ENCODE measurements at places on chromosomes 7 and 10.

GRCh38 chr7:127889677-127890076 lies 141.6 kb downstream of the LRRC4 start:
- DNase-seq: no peak

DNA sequence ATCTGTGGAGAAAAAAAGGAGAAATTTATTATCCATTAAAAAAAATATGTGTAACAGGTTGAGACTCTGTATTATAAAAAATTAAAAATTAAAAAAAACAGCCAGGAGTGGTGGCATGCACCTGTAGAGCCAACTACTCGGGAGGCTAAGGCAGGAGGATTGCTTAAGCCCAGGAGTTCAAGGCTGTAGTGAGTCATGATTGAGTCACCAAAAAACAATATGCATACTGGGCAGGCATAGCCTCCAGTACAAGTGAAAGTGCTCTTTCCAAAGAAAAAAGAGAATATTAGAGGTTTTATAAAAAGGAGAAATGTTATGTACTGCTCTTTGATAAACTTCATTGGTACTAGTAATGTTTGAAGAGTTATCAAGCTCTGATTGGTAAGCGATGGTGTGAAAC lies 647.1 kb upstream of the ZWINT start:
- DNase-seq: no peak

- DNase-seq: no peak
Measured at GRCh38 chr10:186911-187310, 51.7 kb downstream of the ZMYND11 start.

DNA sequence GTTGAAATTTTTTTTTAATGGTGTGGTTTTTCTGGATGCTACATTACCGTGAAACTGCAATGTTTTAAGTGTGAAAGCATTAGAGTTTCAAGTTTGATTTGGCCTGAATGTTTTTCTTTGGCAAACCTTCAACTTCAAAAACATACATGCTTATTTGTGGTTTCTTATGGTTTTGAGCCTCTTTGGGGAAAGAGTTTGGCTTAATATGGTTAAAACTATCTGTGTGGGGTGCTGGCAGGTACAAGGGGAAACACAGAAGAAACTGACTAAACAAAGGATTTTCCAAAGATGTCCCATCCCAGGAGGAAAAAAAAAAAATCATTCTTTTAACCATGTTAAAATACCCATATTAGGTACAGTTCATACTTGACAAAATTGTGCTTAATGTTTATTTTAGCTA lies 121.1 kb downstream of the HGF start:
- no peak for DNase-seq

- DNase-seq: no peak
Measured at GRCh38 chr10:18140957-18141845, 977 bp downstream of the CACNB2 start.

GRCh38 chr7:142811154-142811737 lies 40.5 kb downstream of the PRSS2 start:
- DNase-seq: no peak

DNA sequence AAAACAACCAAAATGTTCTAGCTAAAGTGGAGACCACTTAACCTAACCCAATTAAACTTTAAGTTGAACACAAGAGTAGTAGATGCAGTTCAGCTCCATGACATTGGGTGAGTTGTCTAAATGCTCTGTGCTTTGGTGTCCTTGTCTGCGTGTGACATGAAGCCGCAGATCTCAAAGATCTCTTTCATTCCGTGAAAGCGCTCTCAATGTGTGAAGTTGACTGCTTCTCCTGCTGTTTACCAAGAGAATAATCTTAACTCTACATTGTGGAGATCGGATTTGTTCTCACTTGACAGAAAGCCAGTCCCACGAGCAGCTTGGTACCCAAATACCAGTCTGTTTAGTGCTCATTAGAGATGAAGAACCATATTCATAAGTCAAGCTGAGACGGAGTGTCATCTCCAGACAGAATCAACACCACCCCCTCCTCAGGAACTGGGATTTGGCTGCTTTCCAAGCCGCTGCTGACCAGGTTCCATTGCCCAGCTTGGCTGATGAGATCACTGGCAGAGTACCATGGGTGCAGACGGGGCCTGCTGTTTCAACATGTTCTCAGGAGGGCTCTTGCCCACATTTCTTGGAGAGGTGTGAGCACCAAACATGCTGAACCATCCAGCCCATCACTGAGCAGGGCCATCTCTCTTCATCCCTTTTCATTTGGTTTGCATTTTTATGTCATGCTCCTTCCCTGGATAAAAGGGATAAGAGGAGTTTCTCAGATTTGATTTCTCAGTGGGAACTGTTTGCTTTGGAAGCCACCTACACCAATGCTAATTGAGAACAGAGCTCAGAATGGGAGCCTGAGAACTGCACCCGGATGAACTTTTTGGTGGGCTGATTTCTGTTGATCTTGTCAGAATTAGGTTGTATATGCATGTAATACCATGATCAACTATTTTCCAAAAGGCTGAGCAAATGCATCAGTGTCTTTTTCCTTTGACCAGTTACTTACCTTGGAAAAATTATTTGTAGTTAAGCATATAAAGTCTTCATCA lies 95.8 kb upstream of the AGBL3 start:
- peak; percentile 61 for DNase-seq

- no peak for DNase-seq
Measured at GRCh38 chr10:86345859-86346798, 20.5 kb downstream of the GRID1 start.

DNA sequence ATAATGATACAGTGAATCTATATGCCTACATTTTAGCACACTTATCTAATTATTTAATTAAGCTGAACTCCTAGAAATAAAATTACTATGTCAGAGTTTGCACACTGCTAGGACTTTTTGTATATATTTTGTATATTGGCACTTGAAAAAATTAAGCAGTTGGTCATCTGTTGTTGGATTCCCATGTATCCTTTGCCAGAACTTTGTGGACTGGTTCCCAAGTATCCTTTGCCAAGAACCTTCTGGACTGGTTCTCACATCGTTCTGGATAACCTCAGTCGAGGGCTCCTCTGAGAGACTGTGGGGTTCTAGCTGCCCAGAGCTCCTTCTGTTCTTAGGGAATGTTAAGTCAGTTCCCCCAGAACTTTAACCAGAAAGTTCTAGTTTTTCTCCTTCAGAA lies 108.8 kb upstream of the IFRD1 start:
- no peak for DNase-seq

GRCh38 chr7:155192961-155193640 lies 104.6 kb upstream of the INSIG1 start:
- no peak for DNase-seq

DNA sequence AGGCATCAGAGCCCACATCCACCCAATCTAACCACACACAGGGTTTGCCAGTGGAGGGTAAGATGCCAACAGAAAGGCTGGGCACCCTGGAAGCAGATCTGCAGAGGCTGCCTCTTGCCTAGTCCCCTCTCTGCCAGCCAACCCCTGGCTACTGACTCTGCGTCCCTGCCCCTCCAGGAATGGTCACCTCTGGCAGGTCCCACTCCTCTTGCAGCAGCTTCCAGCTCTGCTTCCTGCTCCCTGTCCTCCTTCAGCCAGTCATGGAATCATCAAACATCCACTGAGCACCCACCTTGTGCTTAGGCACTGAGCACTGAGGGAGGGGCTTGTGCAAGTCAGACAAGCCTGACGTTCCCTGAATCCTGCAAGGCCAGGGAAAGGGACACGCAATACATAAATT lies 20.1 kb upstream of the HABP2 start:
- no peak for DNase-seq

- DNase-seq: no peak
Measured at GRCh38 chr7:27399791-27400567, 157.4 kb downstream of the EVX1 start.

All from NCI-H446 (cell line).